Stimulated activated CD8-positive, alpha-beta memory T cell treated with anti-CD3 and anti-CD28 coated beads, Interleukin-4, amount 100 ng/mL, for 4 hours (primary cell): ENCODE measurements at places on chromosomes 1 and 21.

GRCh38 chr1:189211742-189212141 lies 1265.9 kb downstream of the BRINP3 start:
- no peak for DNase-seq

GRCh38 chr1:116733476-116734365 lies 20.5 kb upstream of the CD2 start:
- DNase-seq = no peak

DNA sequence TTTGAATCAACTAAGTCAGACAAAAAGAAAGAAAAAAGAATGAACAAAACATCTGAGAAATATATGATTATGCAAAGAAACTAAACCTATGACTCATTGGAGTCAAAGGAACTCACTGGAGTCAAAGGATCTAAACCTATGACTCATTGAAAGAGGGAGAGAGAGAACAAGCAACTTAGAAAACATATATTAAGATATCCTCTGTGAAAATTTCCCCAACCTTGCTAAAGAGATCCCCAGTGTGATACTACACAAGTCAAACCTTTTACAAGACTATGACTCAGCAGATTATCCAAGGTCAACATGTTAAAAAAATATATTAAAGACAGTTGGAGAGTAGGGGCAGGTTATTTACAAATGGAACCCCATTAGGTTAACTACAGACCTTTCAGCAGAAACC lies 1538.3 kb downstream of the NCAM2 start:
- DNase-seq = no peak

DNA sequence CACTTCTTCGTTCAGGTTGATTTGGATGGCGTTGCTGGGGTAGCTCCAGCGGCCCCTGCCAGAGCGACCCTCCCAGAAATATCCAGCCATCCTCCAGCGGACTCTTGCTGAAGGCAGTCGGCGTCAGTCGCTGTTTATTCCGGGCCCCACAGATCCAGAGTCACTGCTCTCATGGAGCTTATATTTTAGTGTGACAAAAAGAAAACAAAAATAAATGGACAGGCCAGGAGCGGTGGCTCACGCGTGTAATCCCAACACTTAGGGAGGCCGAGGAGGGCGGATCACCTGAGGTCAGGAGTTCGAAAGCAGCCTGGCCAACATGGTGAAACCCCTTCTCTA lies 791 bp upstream of the CFAP298 start:
- no peak for DNase-seq

GRCh38 chr1:92503043-92503925 lies 16.6 kb upstream of the GFI1 start:
- no peak for DNase-seq

GRCh38 chr1:100249155-100249536 lies 488 bp downstream of the DBT start:
- no peak for DNase-seq

DNA sequence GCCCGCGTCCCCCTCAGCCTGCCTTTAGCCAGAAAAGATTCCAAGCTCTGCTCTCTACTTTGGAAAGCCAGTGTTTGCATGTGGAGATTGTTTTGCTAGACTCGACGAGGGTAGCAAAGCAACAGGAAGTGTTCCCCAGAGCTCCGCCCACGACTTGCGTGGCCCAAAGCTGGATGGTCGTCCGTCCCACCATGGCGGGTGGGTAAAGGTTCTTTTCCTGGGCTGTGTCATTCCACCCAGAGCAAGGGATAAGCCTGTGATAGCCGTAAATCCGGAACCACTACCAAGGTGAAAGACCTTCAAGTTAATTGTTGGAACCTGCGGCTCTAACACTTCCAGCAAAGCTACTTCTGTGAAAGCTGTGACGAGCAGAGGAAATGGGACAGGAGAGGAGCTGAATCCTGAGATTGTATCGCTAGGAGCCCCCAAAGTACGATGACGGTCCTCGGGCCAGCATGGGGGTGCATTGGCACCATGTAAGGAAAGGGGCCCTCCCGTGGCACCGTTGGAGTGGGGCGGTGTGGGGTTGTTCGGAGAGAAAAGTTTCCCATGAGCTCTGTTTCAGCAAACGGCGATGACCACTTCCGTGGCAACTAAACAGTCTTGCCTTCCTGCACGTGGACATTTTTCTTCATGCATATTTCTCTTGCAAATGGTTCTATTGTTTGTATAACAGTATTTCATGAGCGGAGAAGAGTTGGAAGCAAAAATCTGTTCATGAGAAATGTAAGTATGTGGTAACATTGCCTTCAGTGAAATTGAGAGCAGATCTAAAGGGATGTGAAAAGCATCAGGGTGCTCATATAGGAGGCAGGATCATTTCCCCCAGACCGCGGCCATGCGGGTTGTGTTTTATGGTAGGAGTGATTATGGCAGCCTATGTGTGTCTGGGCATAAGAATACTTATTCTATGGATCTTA lies 8.4 kb downstream of the MX2 start:
- no peak for DNase-seq

DNA sequence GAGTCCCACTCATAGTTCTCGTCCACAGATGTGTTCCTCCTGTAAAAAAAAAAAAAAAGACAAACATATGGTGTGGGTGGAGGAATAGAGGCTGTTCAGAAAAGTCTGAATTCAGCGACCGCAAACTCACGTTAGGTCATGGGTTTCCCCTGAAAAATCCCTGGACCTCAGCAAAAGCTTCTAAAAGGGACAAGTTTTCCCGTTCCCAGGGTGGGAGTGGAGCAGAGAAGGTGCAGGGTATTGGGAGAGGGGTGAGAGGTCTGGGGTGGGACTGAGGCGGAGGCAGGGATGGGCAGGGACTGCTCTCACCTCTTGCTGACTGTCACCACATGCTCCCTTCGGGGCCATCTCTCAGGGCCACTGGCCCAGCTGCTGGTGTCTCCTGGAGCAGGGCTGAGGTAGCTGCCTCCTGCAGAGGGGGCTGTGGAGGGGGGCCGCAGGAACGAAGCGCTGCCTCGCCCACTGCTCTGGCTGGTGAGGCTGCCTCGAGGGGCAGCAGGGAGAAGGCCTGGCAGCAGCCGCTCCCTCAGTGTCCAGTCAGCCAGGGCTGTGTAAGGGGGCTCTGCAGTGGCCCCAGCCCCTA lies 2.6 kb upstream of the TAGLN2 start:
- no peak for DNase-seq

DNA sequence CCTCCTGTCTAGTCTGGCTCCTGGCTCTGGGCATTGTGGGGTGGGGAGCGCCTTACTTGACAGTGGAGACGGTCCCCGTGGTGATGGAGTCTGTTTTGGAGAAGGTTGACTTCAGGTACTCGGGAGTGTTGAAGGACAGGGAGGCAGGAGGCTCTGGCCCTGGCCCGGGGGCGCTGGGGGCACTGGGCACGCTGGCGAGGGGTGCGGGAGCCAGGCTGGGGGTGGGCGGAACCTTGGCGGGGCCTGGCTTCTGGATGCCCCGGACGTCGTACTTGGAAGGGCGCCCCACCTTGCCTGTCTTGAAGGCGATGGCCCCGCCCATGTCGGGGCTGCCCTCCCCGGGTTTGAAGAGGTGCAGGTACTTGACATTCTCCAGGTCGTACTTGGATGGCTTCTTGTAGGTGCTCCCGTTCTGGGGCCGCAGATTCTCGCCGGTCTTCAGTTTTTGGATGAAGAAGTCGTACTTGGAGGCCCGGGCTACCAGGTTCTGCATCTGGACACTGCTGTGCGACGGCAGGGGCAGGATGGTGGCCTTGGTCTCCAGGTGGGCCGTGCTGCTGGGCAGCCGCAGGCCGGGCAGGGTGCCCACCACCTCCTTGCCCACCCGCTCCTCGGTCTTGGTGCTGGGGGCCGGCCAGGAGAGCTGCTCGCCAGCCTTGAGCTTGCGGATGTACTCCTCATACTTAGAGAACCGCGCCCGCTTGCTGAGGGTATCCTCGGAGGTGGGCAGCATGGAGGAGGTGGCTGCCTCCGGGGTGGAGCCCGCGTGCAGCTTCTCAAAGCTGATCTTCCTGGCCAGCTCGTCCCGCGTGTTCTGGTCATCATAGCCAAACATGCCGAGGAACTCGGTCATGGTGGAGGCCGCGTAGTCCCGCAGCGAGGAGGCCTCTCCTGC lies 136.6 kb downstream of the CASZ1 start:
- no peak for DNase-seq

- DNase-seq = no peak
These were observed 198.4 kb downstream of the USP25 start for GRCh38 chr21:15928196-15928595.

GRCh38 chr1:160400223-160400645 lies at the start of gene VANGL2:
TSS of gene VANGL2 (plus strand) at chr1:160400564. CDS start at chr1:160415838, 15,274 bp downstream.
- DNase-seq = no peak

DNA sequence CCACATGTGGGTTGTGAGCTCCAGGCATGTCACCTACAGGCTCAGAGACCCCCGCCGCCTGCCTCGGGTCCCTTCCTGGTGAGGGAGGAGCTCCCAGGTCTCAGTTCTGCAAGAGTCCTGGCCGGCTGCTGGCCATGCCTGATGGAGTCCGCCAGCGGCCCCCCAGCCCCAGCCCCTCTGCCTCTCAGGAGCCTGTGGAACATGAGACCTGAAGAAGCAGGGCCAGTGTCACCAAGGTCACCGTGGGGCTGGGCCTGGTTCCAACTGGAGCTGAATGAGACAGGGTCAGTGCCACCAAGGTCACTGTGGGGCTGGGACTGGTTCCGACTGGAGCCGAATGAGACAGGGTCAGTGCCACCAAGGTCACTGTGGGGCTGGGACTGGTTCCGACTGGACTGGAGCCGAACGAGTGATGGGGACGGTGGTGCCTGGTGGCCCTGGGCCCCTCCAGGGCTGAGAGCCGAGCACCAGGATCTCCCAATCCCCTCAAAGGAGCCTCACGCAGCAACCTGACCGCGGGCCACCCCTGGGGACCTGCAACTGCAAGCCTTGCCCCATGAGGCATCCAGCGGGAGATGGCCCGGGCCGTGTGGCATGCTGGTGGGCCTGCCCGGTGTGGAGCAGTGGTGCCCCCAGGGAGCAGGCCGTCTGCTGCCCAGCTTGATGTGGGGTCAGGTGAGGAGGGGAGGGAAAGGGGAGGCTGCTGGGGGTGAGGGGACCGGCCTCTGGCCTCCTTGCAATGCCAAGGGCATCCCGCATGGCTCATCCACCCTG lies 14.5 kb upstream of the PTTG1IP start:
- DNase-seq = no peak

DNA sequence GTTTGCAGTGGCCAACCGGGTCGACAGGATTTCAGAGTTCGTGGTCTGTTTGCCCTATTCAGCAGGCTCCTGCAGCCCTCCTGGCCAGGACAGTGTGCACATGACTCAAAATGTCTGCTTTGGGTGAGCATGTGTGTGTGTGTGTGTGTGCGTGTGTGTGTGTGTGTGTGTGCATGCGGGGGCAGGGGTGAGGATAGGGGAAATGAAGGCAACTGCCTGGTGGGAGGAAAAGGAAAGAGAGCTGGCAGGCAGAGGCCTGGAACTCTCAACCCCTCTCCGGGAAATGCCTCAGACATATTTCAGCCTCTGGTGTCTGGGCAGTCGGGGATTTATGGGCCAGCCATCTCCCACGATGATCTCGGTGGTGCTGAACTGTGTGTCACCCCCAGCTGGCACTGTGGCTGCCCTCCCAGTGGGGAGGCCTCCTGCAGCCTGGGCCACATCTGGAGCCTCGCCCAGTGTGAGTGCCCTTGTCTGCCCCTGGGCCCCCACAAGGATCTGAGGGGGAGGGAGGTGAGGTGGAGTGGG lies 15.2 kb downstream of the CDCP2 start:
- no peak for DNase-seq

DNA sequence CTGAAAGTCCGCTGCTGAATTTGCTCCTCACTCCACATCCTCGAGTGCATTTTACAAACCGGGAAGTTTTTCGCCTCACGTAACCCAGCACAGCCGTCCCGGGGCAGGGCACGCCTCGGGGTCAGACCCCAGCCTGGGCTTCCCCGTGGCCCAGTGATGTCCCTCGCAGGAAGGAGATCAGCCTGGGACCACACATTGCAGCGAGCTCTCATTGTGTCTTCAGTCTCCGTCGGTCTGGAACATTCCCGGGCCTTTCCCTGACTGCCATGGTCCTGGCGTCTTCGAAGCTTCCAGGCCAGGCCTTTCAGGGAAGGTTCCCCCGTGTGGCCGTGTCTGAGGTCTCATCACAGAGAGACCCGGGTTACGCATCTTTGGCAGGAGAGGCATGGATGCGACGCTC lies 43.5 kb downstream of the MORN1 start:
- no peak for DNase-seq

DNA sequence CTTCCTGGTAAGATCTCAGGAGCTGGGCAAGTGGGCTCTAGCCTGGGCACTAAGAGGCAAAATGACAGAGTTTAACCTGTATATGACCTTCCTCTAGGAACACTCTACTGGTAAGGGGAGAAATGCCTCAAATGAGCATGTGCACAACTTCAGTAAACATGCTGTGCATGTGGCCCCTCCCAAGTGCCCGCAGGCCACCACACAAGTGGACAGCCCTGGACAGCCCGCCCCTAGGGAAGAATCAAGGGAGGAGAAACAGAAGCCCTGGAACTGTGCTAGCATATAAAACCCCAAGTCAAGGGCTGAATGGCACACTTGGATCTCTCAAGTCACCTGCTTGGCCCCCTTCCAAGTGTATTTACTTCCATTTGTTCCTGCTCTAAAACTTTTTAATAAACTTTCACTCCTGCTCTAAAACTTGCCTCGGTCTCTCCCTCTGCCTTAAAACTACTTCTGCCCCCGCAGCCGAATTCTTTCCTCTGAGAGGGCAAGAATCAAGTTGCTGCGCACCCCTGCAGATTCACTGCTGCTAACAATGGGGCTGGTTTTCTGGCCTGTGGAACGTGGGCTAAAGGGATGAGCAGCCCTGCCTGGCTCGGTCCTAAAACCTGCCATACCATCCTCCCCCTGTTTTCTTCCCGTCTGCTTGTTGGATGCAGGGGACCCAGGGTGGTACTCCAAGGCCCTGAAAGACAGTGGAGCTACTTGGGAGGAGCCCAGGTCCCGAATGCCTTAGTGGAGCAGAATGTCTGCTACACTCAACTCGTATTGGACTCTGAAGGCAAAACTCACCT lies 93.5 kb downstream of the IER5 start:
- DNase-seq = no peak
